AG10803 (cell line): ENCODE measurements at places on chromosomes 13 and 19.

DNA sequence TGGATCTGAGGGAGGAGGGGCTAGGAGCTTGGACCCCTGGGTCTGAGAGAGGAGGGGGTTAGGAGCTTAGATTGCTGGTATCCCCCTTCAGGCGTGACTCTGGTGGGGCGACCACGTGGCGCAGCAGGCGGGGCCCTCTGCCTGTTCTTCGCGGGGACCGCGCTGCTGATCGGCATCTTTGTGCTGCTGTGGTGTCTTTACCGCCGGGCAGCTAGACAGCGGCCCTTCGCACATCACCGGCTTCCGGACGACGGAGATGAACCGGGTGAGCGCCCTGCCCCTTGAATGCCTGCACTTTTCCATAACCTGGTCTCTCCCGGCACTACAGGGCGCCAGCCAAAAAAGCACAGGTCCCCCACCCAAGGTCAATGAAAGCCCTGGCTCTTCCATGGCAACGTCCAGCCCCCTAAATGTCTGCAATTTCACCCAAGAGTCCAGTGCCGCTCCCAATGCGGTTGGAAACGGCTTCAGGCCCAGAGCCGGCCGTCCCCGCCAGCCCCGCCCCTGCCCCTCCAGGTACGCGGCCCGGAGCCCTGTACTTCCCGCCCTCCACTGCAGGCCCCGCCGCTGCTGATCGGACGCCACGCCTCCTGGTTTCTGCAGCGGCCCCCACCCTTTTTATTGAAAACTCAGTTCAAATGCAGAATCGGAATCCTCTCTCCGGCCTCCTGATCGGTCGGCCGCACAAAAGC, 2.8 kb downstream of the GFY start:
- no peak for DNase-seq

GRCh38 chr19:435056-435706, 25.7 kb downstream of the SHC2 start:
- no peak for DNase-seq

DNA sequence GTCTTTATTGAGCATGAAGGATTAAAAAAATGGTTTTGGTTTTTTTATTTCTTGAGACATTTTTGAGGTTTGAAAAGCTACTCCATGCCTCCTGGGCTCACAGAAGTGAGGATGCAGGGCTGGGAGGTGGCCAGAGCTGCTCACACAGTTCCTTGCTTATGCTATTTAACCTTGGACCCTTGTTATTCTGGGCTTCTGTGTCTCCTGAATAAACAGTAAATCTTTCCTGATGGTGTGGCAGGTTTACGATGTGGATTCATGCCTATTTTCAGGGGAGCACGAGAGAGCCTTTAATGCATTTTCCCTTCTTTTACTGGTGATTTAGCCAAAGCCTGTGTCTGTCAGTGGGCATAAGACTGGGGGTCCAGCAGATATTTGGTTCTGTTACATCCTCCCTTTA, 34.3 kb upstream of the PCDH8 start:
- no peak for DNase-seq

GRCh38 chr13:45691667-45692066, 10.5 kb upstream of the CBY2 start:
- no peak for DNase-seq

DNA sequence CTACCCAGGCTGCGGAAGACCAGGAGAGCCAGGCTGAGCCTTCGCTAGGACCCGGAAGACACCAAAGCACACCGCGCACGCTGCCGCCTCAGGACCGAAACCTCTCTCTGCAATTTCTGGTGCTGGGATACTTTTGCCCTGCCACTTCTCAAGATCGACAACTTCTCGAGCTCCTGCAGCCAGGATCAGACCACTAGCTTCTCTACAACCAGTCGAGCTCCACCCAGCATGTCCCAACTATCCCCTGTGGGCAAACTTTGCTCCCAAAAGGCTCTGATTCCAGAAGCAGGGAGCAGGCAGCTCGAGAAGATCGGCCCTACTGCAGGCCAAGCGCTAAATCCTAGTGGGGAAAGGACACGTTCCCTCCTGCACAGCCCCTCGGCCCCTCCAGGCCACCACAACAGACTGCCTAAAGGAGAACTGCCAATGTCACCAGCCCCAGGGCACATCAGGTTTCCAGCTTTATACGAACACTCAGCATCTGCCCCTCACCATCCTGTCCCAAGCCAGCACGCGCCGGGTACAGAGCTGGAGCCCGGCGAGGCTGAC, 979 bp downstream of the AKAP8 start:
- peak; percentile 49 for DNase-seq

DNA sequence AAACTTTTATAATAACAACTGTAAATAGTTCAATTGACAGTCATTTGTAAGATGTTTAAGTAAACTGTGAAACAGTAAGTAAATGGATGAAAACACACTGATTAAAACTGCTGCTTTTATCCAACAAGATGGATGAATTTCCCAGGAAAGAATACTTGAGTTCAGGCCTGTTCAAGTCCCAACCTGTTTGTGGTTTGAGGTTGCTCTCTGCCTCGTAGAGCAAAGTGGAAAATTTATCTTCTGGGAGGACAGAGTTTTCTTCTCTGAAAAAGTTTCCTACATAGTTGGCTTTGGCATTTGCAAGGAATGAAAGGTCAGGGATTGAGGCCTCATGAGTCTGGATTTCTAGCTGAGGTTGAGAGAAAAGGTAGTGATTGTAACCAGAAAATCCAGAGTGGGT, 15.2 kb upstream of the ZNF543 start:
- no peak for DNase-seq

GRCh38 chr19:34481861-34482379, 362 bp downstream of the WTIP start:
- DNase-seq, result no peak

- peak; percentile 70 for DNase-seq
Observed at GRCh38 chr13:29684441-29684840, 89.0 kb upstream of the SLC7A1 start.

GRCh38 chr13:65339241-65339640, 1890.9 kb downstream of the PCDH9 start:
- no peak for DNase-seq

GRCh38 chr13:54078271-54078870, 1049.8 kb downstream of the OLFM4 start:
- no peak for DNase-seq

- peak; percentile 75 for DNase-seq
Observed at GRCh38 chr13:65594298-65594781, 1635.8 kb downstream of the PCDH9 start.

GRCh38 chr13:112838038-112838841, 130.8 kb upstream of the MCF2L start:
- DNase-seq, result no peak

DNA sequence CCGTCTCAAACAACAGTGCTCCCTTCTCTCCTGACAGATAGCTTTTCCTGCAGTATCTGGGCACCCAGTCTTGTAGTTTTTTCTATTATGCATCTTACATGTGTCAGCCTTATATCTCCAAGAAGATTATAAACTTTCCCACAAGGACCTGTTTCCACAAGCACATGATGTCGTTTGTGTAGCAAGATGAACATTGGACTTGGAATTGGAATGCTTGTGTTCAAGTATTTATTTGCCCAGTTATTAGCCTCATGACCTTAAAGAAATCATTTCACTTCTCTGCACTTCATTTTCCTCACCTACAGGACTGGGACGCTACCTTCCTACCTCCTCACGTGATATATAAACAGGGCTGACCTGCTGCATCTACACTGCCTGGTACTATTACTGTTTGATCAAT, 21.5 kb downstream of the SHISA2 start:
- DNase-seq, result no peak

DNA sequence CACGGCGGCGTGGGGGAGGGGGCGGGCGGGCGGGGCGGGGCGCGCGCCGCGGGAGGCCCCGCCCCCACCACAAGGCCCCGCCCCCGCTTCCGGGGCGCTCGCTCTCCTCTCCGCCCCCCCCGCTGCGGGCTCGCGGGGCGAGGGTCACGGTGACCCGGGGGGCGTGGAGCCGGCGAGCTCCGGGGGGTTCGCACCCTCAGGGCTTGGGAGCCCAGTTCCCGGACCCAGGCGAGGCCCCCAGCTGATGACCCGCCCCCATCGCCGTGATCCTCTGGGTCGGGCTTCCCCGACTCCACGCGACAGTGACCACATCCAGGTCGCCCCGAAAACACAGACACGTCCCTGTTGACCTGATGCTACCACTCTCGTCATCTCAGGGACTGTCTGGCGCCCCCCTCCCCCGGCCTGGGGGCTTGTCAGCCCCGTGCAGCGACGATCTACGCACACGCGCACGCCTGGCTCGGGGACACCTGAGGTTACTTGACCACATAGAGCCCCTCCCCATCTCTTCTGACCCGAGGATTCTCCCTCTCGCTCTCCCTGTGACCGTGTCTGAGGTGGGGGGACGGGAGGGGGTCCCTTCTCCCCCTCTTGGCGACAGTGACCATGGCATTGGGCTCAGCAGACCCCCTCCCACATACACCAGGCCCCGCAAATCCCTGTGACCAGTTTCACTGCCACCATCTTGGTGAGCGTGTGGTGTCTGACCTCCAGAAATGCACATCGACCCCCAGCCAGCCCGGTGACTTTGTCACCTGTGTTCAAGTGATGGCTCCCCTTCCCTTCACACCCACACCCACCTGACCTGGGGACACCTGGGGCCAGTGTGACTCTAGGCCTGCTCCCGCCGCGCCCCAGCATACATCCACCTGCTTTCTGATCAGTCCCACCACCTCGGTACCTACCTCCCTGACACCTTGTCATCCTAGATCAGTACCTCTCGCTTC, 670 bp downstream of the MAP2K7 start:
- no peak for DNase-seq

GRCh38 chr13:94317063-94317491, 162.4 kb downstream of the DCT start:
- DNase-seq, result peak; percentile 54

DNA sequence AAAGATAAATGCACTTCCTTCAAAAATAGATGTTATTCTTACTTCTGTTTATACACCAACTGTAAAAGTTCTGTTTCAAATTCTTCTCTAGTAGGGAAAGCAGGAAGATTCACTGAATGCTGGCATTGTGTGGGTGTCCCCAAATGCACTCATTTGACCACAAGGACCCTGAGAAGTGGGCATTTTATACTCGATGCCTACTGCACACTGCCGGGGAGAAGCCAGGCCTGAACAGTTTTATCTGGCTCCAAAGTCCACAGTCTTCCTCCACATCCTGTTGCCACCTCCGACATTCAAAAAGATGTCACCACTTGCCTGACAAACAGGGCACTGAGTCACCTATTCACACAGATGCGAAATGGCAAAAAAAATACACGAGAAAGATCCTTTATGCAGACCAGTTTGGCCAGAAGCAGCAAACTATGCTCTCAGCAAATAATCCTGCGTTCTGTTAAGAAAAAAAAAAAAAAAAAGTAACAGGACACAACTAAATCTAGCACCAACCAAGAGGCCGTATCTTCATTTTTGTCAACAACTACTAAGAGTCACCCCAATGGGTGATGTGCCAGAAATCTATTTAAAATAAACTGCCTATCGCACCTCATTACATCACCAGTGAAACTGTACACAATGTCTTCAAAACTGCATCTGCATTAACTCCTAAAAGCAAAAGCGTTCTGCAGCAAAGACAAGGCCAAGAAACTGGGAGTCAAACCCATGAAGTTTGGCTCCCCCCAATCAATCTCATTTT, 6.2 kb downstream of the ZC3H4 start:
- no peak for DNase-seq

DNA sequence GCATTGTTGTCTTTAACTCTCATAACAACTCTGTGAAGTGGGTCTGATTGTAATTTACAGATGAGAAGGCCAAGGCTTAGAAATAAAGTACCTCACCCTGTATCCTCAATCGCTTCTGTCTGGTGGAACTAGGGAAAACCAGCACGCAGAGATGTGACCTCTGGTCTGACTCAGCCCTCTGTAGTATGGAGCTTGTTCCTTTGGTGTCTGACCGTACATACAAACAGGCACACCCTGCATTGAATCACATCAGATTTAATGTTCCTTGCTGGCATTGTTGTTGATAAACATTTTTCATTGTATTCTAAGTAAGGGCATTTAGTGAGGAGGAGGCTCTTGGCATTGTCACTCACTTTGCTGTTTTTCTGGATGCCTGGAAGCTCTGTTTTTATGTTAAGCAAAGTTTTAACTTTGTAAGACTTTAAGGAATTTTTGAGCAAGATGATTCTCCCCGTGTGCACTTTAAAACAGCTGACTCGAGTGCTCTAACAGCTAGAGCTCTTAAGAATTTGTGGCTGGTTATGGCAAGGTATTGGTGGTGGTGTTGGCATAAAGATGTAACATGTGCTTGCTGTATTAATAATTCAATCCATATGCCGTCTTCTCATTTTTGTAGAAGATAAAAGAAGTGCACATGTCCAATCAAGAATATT, 89.0 kb upstream of the SPATA13 start:
- peak; percentile 85 for DNase-seq

DNA sequence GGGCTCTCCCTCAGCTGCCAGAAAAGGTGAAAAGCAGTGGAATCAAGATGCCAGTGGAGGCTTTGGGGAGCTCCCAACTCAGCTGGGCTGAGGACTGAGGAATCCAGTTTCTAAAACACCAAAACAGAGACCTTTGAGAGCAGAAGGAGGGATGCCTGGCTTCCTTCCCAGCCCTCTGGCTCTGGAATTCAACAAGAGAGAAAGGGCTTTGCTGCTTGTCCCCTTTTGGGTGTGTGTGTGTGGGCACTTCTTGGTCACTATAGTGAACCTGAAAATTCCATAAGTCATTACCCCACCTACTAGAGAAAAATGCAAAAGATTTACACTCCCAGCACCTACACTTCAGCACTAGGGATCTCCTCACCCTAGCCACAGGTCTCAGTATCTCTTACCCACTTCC, 30.3 kb upstream of the CYP2B6 start:
- DNase-seq, result no peak

- DNase-seq, result peak; percentile 54
Observed at GRCh38 chr13:97030705-97031452, 36.6 kb upstream of the OXGR1 start.

DNA sequence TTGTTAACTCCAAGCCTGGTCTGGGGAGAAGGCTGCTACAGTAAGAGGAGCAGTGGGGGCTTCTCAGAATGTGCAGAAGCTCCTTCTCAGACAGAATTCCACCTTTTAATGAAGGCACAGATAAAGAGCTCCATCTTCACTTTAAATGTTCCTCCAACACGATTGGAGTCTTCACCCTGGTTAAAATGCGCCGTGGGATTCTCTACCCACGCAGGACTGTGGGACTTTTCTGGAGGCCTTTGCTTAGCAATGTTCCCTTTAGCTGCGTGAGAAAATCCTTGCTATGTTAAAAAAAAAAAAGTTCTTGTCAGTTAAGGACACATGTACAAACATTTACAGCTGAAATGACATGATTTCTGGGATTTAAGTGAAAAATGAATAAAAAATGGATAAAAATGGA, 546.3 kb downstream of the MYO16 start:
- no peak for DNase-seq

DNA sequence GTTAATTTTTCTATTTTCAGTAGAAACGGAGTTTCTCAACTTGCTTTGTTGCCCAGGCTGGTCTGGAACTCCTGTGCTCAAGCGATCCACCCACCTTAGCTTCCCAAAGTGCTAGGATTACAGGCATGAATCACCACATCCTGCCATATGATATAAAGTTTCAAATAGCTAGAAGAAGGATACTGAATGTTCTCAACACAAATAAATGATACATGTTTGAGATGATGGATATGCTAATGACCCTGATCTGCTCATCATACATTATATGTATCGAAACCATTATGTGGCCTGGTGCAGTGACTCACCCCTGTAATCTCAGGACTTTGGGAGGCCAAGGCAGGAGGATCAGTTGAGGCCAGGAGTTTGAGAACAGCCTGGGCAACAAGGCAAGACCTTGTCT, 11.5 kb downstream of the CIB3 start:
- DNase-seq, result peak; percentile 28

GRCh38 chr19:4036576-4037300, 29.2 kb downstream of the PIAS4 start:
- DNase-seq, result no peak

- no peak for DNase-seq
Observed at GRCh38 chr19:47518139-47518538, 3.3 kb upstream of the NAPA start.

GRCh38 chr19:52694921-52695320, 39.9 kb downstream of the ZNF611 start:
- no peak for DNase-seq
